ENCODE measurements at places on chromosomes 7 and 10. TPM values are rescaled to one million over a fixed set of nuclear protein-coding genes. Genes with fewer than 3 reads are reported as not detected.
A peak's percentile ranks its signal among the peaks of the same experiment; 100 is the strongest.

OR2A1 gene
- 0.18 TPM for polyA plus RNA-seq

SLC26A5 gene
- polyA plus RNA-seq, result 0.06 TPM

- no peak overlapping the region for H3K4me3 ChIP-seq
- no peaks in the 10 kb centered on the region for H3K4me1 ChIP-seq
- no peak for DNase-seq
- H3K27me3 ChIP-seq, result no peaks in the 10 kb centered on the region
Measured at GRCh38 chr7:93562106-93562505, 12.4 kb downstream of the CALCR start.

DNA sequence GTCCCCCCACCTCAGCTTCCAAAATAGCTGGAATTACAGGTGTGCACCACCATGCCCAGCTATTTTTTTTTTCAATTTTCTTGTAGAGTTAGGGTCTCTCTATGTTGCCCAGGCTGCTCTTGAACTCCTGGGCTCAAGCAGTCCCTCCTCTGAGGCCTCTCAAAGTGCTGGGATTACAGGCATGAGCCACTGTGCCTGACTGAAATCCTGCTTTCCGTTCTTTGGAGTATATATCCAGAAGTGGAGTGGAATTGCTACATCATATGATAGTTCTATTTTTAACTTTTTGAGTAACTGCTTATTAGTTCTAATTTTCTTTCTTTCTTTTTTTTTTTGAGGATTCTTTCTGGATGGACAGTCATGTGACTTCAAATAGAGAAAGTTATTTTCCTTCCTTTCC lies 62.9 kb upstream of the ZMIZ2 start:
- H3K27me3 ChIP-seq, result no peaks in the 10 kb centered on the region
- H3K36me3 ChIP-seq, result peaks cover 8% of the 10 kb centered on the region
- no peaks in the 10 kb centered on the region for H3K4me1 ChIP-seq

- no peak for DNase-seq
- no peaks in the 10 kb centered on the region for H3K27me3 ChIP-seq
- H3K4me1 ChIP-seq, result peaks cover 3% of the 10 kb centered on the region
- H3K4me3 ChIP-seq, result no peak overlapping the region
- H3K27ac ChIP-seq, result no peak overlapping the region
- H3K36me3 ChIP-seq, result no peaks in the 10 kb centered on the region
Measured at GRCh38 chr10:10956681-10957542, 60.8 kb upstream of the CELF2 start.

DNA sequence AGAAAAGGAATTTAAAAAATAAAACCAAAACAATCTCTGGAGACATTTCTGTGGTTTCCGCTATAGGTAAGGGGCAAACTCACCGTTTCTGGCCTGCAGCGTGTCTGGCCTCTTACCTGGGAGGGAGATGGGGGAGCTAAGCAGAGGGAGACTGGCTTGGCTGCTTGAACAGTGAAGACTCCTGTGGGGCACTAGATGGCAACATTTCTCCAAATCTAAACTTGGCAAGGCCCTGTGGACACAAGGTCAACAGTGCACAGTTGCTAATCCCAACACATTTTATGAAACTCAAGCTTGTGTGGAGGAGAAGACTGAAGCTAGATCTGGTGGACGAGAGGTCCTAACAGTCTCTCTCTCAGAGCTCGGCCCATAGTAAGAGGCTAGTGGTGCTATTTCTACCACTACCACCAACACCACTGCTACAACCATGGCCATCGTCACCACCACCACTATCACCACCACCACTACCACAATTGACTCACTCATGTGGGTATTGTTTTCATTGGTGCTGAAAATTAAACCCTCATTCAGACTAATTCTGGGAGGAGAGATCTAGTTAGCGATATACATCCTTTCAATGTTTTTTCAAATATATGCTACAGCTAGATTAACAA lies 28.4 kb upstream of the CDHR3 start:
- no peaks in the 10 kb centered on the region for H3K36me3 ChIP-seq
- peak; percentile 59 for DNase-seq
- no peak overlapping the region for H3K4me3 ChIP-seq
- H3K27me3 ChIP-seq, result no peaks in the 10 kb centered on the region
- H3K27ac ChIP-seq, result peak overlapping the region; percentile 79
- H3K4me1 ChIP-seq, result peaks cover 16% of the 10 kb centered on the region

GRCh38 chr10:17068953-17069352 lies 60.7 kb downstream of the CUBN start:
- H3K4me1 ChIP-seq, result no peaks in the 10 kb centered on the region
- H3K36me3 ChIP-seq, result no peaks in the 10 kb centered on the region
- H3K27ac ChIP-seq, result no peak overlapping the region
- no peaks in the 10 kb centered on the region for H3K27me3 ChIP-seq
